Activated T-cell treated with anti-CD3 and anti-CD28 coated beads for 4 hours (primary cell): ENCODE measurements at places on chromosomes 4 and X.

- no peak for DNase-seq
Observed at GRCh38 chr4:169062897-169063244, 52.8 kb upstream of the CBR4 start.

GRCh38 chr4:6333301-6334202, 63.9 kb downstream of the WFS1 start:
- DNase-seq, result no peak

GRCh38 chr4:123924536-123924935, 527.9 kb downstream of the SPRY1 start:
- no peak for DNase-seq

DNA sequence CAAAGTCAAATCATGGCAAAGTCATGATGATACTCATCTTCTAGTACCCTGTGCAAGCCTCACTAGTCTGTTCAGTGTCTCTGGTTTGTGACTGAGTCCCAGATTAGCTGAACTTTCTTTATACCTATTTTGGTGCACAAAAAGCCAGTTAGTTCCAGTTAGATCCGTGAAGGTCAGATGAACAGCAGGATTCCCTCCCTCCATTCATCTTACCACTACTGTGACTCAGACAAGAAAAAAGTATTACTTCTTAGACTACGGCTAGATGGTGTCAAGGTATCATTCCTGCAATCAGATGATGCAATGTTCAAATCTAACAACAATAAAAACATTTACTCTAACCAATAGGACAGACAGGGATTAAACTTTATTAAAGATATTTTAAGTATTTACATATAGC, 30.4 kb downstream of the ARHGEF6 start:
- DNase-seq, result no peak

DNA sequence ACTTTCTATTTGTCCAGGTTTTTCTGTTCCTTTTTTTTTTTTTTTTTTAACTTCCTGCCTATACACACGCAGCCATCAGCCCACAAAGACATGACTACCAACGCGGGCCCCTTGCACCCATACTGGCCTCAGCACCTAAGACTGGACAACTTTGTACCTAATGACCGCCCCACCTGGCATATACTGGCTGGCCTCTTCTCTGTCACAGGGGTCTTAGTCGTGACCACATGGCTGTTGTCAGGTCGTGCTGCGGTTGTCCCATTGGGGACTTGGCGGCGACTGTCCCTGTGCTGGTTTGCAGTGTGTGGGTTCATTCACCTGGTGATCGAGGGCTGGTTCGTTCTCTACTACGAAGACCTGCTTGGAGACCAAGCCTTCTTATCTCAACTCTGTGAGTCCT, 2.1 kb downstream of the EBP start:
- no peak for DNase-seq

DNA sequence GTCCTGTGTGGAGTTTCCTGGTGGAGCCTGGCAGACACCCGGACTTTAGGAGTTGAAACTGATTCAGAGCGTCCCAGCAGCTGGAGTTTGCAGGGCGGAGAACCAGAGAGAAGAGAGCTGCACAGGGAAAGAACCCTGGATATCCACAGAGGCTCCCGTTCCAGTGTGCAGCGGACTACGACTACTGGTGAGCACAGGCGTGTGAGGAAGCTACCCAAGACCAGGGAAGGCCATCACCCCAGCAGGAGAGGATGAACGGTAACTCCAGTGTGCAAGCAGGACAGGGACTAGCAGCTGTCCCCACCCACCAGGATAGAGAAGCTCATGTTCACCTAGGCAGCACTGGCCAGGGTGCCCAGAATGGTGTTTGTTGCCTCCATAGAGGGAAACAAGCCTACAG, 2.3 kb downstream of the LAGE3 start:
- DNase-seq, result no peak

DNA sequence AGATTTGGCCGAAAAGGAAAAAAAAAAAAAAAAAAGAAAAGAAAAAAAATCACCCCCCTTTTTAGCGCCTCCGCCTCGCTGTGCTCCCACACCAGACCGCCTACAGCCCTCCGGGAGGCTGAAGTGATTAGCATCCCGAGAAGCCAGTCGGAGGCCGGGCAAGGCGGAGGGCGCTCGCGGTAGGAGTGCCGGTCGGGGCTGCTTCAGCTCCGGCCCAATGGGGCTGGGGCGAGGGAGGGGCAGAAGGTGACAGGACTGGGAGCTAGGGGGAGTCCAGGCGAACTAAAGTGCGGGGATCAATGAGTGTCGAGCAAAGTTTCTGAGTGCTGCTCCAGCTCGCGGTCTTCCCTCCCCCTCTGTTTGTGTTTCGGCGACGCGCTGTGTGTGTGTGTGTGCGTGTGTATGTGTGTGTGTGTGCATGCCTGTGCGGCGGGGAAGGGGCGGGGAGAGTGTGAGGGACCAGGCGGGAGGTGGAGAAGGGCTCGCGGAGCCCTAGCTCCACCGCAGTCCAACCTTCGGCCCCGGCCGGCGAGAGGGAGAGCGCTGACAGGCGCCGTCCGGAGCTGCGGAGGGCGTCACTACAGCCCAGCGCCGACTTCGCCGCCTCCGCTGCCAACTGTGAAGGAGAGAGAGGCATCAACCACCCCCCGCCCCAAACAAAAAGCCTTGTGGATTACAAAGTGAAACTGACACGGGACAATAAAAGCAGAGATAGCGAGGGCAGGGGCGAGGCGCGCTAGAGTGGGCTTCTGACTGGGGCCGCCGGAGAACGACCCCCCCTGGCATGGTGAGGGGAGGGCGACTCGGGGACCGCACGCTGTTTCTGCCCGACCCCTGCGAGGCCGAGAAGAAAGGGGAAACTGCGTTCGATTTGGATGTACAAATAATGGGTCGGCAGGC, at the start of gene FAT4:
Gene FAT4, plus strand, starts transcription at position 280 of the 900 bp plus-strand sequence. CDS start 1,457 bp downstream, outside the sequence.
- DNase-seq, result no peak

DNA sequence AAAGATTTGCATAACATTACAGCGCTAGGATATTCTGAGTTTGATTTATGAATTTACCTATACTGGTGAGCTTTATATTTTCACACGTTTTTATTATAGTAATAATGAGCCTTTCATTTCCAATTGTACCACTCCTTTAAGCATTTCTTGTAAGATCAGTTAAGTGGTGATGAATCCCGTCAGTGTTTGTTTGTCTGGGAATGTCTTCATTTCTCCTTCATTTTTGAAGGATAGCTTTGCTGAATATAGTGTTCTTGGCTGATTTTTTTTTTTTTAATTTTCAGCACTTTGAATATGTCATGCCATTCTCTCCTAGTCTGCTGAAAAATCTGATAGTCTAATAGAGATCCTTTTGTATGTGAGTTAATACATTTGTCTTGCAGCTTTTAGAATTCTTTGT, 70.1 kb downstream of the IL15 start:
- no peak for DNase-seq

DNA sequence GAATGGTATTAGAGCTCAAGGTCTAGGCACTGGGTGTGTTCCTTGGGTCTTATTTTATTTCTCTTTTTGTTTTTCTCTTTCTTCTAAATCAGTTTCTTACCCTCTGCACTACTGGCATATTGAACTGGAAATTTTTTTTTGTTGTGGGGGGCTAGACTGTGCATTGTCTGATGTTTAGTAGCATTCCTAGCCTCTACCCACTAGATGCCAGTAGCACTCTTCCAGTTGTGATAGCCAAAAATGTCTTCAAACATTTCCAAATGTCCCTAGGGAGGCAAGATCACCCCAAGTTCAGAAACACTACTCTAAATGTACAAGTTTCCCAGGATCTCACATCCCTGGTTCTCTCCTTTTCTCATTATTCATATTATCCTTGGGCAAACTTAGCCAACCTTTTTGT, 69.8 kb upstream of the AMOT start:
- no peak for DNase-seq

DNA sequence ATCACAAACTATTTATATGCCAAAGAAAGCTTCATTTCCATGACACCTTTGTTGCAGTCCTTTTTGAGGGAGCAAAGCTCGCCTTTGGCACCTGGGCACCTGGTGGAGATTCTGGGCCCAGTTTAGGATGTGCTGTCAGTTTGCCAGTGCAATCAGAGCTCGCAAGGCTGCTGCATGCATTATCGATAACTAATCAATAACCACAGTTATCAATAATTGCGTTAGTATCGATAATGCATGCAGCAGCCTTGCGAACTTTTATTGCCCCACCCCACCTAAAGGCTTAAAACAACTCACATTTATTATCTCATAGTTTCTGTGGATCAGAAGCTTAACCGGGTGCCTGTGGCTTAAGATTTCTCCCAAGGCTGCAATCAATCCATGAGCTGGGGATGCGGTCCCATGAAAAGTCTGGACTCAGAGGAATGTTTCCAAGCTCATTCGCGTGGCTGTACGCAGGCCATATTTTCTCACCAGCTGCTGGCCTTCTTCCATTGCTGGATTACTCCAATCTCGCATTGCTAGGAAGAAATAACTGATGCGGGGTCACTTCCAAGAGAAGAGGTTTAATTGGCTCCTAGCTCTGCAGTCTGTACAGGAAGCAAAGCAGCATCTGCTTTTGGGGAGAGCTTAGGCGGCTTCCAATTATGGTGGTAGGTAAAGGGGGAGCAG, 6.2 kb upstream of the AFAP1 start:
- no peak for DNase-seq

DNA sequence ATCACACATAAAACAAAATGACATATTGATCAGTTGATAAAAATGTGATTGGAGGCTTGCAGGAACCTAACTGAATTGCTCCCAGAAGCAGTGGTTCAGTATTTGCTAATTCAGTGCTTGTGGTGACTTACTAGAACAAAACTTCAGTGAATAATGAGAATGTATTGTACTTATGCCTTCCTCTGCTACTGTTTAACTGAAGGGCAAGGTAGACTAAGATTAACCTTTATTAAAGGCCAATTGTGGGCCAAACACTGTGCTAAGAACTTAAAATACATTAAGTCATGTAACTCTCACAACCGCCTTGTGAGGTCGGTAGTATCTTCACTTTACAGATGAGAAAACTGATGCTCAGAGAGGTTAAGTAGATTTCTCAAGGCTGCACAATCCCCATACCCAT, 14.9 kb downstream of the IGFBP7 start:
- no peak for DNase-seq

DNA sequence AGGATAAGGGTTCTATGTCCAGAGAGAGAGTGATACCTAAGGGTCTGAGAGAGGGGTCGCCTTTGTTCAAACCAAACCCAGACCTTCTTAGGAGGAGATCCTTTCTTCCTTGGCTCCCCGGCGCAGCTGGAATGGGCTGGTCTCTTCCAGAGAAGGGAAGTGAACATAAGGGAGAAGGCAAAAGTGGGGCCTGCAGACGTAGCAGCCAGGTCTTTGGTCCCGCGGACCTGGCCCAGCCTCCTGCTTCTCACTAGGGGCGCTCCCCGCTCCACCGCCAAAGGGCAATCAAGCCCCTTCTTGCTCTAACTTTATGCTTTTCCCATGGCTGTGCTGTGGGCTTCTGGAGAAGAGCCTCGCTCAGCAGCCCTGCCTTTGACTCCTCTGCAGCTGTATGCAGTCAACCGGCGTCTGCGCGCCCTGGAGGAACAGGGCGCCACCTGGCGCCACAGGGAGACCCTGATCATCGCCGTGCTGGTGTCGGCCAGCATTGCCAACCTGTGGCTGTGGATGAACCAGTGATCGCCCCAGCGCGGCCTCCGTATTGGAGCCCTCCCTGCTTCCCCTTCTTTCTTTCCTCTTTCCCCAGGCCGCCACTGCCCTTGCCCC, 6.5 kb downstream of the FATE1 start:
- no peak for DNase-seq

DNA sequence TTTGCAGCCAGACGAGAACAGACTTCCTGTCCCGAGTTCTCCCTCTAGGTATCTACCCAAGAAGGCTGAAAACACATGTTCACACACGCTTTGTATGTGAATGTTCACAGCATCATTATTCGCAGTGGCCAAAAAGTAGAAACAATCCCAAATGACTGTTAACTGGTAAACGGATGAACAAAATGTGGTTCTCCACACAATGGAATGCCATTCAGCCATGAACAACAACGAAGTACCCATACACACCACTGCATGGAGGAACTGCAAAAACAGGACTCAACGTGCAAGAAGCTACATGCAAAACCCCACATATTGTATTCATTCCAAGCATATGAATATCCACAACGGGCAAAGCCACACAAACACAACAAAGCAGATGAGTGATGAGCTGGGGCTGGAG, 45.0 kb downstream of the PDHA1 start:
- DNase-seq, result no peak

DNA sequence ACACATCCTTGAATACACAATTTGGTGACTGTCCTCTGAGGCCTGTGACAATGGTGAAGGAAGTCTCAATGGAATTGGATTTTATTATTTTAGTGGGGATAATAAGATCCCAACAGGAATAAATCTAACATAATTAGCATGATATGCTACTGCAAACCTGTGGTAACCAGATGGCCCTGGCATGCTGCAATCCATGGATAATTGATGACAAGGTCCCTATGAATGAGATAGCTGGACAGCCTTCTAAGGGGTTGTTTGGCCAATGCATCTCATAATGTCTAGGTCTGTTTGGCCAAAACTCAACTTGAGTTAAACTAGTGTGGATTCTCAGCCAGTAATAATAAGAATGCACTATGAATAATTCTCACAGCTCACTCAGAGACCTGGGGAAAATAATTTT, 145.3 kb upstream of the GALNTL6 start:
- DNase-seq, result no peak

- no peak for DNase-seq
Observed at GRCh38 chr4:118837121-118837507, 1.2 kb upstream of the SEC24D start.

GRCh38 chrX:37776283-37776986, 3.4 kb upstream of the CYBB start:
- no peak for DNase-seq
